ENCODE measurements at places on chromosomes 4 and X.

DNA sequence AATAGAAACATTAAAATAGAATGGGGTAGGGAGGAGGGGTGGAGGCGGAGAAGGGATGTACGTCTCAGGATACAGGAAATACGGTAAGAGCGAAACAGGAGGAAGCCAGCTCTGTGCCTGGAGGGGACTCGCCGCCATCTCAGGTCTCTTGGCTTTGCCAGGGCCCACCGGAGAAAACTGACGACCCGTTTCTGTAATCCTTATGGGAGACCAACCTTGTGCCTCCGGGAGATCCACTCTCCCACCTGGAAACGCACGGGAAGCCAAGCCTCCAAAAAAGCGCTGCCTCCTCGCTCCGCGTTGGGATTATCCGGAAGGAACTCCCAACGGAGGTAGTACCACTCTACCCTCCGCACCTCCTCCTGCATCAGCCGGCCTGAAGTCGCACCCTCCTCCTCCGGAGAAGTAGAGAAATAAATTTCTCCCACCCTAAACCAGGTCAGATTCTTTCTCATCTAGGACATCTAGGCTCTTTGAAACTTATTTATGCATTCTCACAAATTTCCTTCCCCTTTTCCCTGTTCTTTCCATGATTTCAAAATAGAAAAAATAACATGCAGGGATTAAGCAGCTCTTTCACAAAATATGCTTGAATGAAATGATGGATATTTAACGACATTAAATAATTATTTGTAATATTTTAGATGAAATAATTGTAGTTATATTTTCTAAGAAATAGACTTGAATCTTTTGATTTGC lies at the start of gene NBDY:
NBDY (plus strand) TSS at position 92 of the 699 bp plus-strand sequence; CDS start at position 203, 111 bp downstream.
- peak; percentile 55 for DNase-seq

- no peak for DNase-seq
Observed at GRCh38 chr4:5823542-5824211, 69.2 kb downstream of the CRMP1 start.

- no peak for DNase-seq
Observed at GRCh38 chrX:133854290-133854689, 131.1 kb downstream of the GPC3 start.

DNA sequence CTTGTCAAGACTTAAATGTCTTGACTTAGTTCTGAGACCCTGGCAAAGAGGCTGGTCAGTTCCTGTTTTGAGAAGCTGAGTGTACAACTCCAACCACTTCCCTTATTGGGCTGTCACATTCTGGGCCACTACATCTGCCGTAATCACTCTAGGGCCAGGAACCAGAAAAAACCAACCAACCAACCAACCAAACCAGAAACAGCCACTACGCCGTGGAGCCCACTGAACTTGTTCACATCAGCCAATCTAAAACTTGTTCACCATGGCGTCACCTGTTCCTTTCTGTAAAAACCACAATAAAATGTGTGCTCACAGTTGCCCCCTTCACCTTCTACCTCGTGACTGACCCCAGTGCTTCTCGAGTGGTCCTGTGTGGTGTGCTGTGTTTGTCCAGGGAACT lies 107.3 kb downstream of the JADE1 start:
- no peak for DNase-seq

GRCh38 chr4:54566608-54567007 lies 91.1 kb upstream of the KIT start:
- no peak for DNase-seq

DNA sequence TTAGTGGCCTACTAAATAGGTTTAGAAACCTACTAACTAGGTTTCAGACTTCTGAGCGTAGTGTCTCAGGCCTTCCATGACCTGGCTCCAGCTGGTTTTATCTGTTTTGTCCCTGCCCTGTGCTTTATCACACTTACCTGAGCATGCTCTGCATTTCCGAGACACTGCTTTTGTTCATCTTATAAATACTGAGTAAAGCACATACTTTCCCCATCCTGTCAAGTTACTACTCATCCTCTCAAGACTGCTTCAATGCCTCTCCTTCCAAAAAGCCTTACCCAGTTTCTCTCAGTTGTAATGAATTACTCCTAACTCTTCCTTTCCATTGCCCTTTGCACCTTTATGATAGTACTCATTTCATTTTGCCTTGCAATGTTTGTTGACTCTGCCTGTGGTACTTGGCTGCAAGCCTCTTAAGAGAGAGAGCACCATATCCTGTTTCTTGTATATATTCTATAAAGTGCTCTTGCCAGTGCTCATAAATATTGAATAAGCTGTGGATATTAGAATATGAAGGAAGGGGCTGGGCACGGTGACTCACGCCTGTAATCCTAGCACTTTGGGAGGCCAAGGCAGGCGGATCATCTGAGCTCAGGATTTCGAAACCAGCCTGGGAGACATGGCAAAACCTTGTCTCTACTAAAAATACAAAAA lies 34.4 kb downstream of the SLAIN2 start:
- DNase-seq, result peak; percentile 91

DNA sequence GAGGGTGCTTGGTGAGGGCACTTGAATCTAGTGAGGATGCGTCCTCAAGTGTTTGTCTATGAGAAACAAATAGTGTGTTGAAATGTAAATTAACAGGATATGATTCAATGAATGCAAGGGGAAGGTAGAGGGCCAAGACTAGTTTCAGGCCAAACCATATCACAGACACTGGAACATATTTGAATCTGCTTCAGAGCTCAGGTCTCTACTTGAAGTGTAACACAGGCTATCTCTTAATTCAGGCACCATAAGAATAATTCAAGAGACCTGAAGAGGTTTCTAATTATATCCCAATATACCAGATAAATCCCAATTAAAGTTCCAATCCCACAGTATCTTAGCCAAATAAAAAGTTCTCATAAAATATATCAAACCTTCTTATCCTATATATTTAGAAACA lies 146.5 kb upstream of the INTU start:
- DNase-seq, result no peak

DNA sequence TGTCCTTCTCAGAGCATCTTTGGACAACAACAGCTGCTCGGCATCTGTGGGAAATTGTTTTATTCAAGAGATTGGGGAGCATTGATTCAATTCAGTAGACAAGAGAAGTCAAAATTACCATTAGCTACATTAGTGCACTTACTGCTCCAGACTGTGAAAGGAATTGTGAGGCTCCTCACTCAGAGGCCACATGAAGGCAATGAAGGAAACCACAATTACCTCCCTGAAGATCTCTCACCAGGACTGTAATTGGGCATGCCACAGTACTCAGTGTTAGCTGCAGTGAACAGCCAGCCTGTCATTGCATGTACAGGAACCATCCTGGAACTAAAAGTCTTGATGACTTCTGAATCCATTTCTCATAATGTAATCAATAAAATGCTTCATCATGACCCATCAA lies 144.8 kb downstream of the PPA2 start:
- DNase-seq, result no peak

GRCh38 chr4:954211-955020 lies 19.0 kb downstream of the DGKQ start:
- no peak for DNase-seq

GRCh38 chr4:55610381-55610780 lies 18.3 kb upstream of the PDCL2 start:
- no peak for DNase-seq

DNA sequence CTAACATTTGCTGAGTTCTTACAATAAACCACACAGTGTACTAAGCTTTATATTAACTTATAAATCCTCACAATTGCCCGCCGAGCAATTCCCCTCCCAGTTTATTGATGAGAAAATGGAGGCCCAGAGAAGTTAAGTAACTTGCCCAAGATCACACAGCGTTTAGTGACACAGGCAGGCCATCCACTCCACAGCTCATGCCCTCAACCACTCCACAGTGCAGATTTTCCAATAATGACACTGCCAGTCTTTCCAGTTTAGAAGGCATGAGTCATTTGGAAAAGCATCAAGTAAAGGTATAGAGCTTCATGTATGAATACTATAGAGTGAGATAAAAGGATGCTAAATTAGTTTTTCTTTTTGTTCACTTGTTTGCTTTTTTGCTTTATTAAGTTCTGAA lies 208.5 kb downstream of the CAMK2D start:
- DNase-seq, result no peak

GRCh38 chr4:89511776-89512175 lies 204.2 kb upstream of the GPRIN3 start:
- no peak for DNase-seq

GRCh38 chrX:122866532-122866931 lies 317.5 kb upstream of the GRIA3 start:
- DNase-seq, result peak; percentile 83

- peak; percentile 39 for DNase-seq
Observed at GRCh38 chr4:8167815-8168214, 9.2 kb upstream of the ABLIM2 start.

DNA sequence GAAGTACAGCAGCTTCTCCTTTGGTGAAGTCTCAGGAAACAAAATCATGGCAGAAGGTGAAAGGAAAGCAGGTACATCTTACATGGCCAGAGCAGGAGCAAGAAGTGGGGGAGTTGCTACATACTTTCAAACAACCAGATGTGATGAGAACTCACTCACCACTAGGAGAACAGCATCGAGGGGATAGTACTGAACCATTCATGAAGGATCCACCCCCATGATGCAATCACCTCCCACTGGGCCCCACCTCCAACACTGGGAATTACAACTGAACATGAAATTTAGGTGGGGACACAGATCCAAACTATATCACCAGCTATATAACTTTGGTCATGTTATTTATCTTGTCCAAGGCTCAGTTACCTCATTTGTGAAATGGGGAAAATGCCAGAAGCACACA lies 159.4 kb downstream of the OPHN1 start:
- peak; percentile 50 for DNase-seq

DNA sequence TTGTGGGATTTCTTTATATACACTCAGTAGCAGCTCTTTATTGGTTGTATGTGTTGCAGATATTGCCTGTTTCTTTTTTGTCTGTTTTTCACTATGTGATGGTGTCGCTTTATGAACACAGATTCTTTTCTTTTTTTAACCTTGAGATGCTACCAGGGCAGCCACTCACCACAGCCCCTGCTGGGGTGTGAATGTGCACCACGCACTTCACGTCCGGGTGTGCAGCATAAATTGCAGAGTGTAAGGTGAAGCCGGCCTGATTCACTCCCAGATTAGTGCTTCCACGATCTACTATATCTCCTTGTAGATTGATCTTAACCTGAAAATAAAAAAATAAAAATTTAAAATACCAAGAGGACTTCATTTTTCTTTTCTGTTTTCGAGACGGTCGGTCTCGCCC lies 71.4 kb downstream of the FAM193A start:
- no peak for DNase-seq

DNA sequence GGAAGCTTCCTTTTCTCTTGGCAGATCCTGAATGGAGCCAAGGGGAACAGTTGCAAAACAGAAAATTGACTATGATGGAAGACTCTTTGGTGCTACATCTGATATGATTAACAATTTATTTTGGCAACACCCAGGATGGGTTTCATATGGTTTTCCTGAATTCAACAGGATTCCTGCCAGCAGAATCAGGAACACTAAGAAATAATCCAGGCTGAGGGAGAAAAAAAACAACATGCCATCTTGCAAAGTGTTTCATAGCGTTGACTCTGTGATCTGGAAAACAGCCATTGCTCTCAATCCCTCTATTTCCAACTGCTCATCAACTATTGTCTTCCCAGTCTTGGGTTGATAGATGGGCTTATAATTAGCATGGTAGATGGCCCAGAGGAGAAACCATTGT lies 303.8 kb upstream of the KLF3 start:
- DNase-seq, result no peak

- no peak for DNase-seq
Observed at GRCh38 chrX:10178866-10179463, 22.2 kb downstream of the CLCN4 start.

- no peak for DNase-seq
Observed at GRCh38 chrX:97751016-97751415, 867.3 kb downstream of the RPA4 start.

DNA sequence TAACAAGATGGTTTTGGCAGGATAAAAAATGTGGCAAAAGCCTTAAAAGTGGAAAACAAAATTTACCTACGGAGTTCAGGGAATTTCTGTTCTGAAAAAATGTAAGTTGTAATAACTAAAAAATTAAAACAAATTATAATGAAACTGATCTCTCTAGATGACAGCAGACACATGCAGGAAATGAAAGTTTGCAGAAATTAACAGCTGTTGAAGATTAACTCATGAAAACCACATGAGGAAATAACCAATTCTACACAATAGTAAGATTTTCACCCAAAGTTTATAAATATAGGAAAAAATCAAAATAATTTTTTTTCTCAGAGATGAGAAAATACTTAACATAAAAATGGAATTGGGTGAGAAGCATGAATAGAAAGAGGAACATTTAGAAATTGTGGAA lies 47.5 kb upstream of the UGT2B15 start:
- DNase-seq, result no peak

DNA sequence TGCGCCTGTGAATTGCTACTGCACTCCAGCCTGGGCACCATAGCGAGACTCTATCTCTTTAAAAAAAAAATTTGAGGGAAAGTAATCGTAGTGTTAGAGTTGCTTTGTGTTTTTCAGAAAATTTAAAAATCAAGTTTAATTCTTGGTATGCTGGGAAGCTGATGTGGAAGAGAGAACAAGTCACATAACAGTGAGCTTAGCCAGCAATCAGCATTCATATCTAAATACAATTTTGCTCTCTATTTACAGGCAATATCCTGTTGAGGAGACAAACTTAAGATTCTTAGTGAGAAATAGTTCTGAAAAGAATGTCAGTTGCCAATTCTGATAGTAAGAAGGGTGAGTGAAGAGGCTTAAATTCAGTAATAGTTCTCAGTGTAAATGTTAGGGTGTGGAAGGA lies 9.6 kb upstream of the NDUFC1 start:
- DNase-seq, result peak; percentile 18

DNA sequence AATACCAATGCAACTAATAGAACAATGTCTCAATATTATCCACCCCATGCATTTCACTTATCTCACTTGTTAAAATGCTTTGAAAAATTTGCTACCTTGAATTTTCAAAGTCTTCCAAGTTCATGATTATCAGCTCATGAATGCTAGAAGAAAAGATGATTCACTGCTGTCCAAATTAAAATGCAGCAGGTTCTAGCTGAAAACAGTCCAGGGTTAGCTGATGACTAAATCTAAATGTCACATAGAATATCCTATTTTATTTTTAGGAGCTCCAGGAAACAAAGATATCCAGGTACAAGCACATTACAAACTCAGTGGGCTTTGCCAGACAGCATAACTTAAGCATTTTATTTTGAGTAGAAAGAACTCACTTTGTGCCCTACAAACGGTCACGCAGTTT lies 38.0 kb upstream of the SPARCL1 start:
- DNase-seq, result no peak

DNA sequence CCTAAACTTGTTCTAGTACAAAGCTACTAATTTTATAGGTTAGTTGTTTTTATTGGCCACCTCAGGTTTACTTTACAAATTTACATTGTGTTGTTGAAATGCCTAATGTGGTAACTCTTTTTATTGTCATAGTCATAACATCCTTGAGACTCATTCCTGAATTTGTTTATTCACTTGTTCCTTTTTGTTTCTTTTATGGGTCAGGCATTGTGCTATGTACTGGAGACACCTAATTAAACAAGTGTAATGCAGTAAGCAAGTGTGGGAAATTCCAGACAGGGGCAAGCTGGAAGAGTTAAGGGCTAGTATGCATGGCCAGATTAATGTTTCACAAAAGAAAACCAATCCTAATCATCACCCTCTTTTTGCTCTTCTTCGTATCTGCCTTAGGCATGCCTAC lies 30.5 kb upstream of the TTC29 start:
- DNase-seq, result no peak

GRCh38 chr4:173288698-173289352 lies 45.3 kb downstream of the HMGB2 start:
- DNase-seq, result no peak

Data from choroid plexus epithelial cell (primary cell).